Stimulated activated CD8-positive, alpha-beta memory T cell treated with anti-CD3 and anti-CD28 coated beads, Interleukin-4, amount 100 ng/mL, for 48 hours (primary cell): ENCODE measurements at places on chromosomes 3 and 15.

DNA sequence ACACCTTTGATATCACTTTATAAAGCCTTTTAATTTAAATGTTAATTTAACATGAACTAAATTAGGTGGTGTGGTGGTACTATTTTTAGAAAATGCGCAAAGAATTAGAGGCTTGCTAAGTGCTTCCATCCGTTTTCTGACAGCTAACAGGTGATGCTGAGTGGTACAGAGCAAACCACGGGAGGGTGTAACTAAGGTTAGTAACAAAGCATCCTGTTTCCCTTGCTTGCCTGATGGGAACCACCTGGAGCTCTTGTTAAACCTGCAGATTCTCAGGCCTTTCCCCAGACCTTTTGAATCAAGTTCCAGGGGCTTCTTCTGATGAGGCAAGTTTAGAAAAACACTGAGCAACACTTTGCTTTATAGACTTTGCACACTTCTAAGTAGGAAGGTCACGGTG is 101.0 kb downstream of the ATG7 start:
- DNase-seq, result no peak

GRCh38 chr3:4950948-4951347 is 28.3 kb upstream of the BHLHE40 start:
- DNase-seq, result no peak

GRCh38 chr3:11377719-11378118 is 105.5 kb downstream of the ATG7 start:
- DNase-seq, result no peak

DNA sequence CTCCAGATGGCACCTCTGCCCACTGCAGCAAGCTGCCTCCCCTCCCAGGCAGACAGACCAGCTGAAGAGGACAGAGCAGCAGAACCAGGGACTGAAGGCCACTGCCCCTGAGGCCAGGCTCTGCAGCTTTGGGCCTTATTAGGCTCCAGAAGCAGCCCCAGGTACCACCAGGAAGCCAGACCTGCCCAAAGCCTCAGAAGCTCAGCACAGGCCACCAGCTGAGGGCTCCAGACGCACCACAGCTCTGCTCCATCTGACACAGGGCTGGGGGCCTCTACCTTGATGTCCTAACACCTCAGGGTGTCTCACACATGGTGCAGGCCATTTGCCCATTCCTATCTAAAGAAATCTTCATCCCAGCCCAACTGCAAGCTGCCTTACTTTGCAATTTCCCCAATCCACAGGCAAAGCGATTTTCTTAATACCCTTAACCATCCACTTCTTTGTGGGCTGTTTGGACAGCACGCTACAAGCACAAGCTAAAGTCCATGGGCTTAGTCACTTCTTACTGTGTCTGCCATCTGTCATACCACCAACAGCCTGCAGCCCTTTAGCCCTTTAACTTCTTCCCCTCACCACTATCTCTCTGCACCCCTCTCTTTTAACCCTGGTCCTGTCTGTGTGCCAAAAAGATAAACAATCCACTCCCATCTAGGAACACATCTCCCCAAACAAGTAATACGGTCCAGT is 112.1 kb downstream of the IQSEC1 start:
- no peak for DNase-seq

GRCh38 chr15:67240235-67241131 is 14.0 kb downstream of the AAGAB start:
- no peak for DNase-seq

DNA sequence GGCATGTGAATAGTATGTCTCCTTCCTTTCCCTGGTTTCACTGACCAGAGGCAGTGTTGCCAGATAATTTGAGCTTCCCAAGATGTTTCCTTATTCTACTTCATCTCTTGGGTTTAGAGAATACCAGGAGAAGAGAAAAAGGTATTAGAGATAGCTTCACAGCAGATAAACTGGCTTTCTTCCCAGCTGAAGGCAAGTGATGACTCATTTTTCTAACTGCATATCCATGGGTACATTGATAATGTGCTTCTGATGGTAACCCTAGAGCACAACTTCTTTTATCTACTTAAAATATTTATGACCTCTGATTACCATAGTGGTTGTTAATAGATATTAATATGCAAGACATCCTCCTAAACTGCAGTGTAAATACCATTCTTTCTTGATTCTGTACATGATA is 34.6 kb upstream of the CMTM8 start:
- DNase-seq, result no peak

DNA sequence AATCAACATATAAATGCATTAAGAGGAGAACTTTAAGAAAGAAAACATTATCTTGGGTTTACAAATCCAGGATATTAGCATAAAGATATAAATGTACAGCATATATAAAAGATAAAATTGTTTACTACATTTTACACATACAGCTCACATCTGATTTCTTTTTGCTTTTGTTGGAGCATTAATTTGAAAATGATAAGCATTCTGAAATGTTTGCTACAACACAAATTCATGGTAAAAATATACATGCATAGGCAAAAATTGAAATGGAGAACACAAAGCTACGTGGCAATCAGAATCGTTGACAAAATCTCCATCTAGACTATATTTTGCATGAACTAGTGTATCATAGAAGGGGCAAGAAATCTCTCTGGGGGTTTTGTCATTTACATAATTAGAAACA is 159.1 kb downstream of the TIGIT start:
- no peak for DNase-seq

DNA sequence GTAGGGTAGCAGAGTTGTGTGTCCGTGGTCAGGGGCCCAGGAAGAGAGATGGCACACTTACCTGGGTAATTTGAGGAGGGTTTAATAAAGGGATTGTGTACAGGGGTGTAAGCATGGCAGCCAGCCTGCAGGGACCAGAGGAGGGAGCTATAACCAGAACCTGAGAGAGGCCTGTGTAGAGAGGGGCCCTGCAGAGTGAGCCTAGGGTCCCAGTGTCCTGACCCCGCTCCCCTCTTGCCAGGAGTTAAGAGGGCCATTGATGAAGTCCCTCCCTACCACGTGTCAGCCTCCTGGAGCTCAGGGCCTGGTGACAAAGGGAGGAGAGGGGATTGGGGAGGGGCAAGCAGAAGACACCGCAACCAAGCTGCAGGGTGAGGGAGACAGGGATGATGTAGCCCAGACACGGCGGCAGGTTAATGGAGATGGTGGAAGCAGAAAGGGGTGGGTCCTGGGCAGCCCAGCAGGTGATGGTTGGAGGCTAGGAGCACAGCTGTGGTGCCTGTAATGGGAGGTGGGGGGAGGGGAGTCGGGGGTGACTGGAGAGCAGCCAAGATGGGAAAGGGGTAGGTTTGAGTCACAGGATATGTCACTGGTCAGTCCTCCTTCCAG is 165.4 kb upstream of the TOPAZ1 start:
- DNase-seq, result no peak

- DNase-seq, result no peak
Measured at GRCh38 chr3:33360136-33360825, 79.9 kb downstream of the UBP1 start.

DNA sequence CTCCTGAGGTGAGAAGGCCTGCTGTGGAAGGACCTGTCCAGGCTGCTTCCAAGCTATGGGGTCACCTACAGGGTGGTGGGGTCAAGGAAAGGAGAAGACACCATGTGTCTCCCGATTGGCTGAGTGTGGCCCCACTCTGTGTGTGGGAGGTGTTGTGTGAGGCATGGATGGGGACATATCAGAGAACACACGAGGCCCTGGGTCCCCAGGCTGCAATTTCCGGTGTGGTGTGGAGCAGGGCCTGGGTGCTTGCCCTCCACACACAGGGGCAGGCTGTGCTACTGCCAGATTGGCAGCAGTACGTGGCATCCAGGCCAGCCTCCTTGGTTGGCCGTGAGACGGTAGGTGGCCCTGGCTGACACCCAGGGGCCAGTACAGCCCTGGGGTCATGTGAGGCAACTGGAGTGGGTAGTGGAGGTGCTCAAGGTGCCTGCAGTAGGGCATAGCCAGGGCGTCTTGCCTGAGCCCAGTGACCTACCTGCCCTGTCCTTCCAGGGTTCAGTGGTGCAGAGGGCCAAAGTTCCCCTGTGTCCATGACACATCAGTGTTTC is 233.8 kb downstream of the SNRPN start:
- DNase-seq, result no peak

GRCh38 chr15:35566991-35567390 is 21.0 kb upstream of the DPH6 start:
- no peak for DNase-seq

GRCh38 chr3:197338586-197338985 is 40.2 kb upstream of the DLG1 start:
- no peak for DNase-seq

DNA sequence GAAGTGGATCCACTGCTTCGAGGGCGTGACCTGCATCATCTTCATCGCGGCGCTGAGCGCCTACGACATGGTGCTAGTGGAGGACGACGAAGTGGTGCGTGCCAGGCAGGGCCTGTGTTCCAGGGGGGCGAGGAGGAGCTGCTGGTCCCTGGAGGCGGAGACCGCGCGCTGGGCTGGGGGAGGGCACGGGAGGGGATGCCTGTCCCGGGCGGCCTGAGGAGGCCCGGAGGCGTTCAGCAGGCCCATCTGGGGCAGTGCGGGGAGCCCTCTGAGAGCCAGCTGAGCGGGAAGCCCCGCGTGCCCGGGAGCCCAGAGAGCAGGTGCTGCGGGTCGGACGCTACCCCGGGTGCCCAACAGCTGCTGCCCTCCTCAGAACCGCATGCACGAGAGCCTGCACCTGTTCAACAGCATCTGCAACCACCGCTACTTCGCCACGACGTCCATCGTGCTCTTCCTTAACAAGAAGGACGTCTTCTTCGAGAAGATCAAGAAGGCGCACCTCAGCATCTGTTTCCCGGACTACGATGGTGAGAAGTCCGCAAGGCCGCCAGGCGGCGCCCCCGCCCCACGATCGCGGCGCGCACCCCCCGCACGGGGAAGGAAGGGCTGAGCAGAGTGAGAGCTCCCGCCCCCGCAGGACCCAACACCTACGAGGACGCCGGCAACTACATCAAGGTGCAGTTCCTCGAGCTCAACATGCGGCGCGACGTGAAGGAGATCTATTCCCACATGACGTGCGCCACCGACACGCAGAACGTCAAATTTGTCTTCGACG is 2.9 kb downstream of the GNAT1 start:
- peak; percentile 87 for DNase-seq

- no peak for DNase-seq
Measured at GRCh38 chr3:45657853-45658252, 31.3 kb upstream of the SACM1L start.

DNA sequence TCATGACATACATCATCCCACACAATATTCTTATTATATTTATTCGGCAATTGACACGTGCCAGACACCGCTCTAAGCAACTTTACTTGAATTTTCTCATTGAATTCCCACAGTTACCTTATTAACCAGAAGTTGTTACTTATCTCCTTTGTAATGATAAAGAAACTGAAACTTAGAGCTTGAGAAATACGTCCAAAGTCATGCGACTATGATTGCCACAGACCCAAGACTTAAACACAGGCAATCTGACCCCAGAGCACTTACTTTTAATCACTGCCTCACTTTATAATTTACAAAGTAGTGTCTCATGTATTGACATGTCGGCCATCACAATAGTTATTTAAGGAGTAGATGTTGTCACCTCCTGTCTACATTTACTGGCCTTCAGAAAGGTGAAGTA is 64.7 kb downstream of the ATP13A4 start:
- no peak for DNase-seq

GRCh38 chr15:69934607-69935006 is 163.1 kb downstream of the TLE3 start:
- no peak for DNase-seq

DNA sequence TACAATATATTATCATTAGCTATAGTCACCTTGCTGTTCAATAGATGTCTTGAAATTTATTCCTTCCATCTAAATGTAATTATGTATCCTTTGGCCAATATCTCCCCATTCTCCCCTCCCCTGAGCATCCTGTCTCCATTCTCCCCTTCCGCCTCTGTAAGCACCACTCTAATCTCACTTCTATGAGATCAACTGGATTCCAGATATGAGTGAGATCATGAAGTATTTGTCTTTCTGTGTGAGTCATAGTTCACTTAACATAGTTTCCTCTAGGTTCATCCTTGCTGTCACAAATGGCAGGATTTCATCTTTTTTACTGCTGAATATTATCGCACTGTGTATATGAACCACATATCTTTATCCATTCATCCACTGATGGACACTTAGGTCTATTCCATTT is 148.8 kb upstream of the NDN start:
- DNase-seq, result no peak

GRCh38 chr3:19272296-19272695 is 124.0 kb downstream of the KCNH8 start:
- DNase-seq, result no peak
